ENCODE measurements at places on chromosomes 12 and 14. TPM values are rescaled to one million over a fixed set of nuclear protein-coding genes. Genes with fewer than 3 reads are reported as not detected.

The NGB gene
- not detected for total RNA-seq

- DNase-seq, result no peak
Measured at GRCh38 chr12:13973996-13974395, 7.4 kb downstream of the GRIN2B start.

DNA sequence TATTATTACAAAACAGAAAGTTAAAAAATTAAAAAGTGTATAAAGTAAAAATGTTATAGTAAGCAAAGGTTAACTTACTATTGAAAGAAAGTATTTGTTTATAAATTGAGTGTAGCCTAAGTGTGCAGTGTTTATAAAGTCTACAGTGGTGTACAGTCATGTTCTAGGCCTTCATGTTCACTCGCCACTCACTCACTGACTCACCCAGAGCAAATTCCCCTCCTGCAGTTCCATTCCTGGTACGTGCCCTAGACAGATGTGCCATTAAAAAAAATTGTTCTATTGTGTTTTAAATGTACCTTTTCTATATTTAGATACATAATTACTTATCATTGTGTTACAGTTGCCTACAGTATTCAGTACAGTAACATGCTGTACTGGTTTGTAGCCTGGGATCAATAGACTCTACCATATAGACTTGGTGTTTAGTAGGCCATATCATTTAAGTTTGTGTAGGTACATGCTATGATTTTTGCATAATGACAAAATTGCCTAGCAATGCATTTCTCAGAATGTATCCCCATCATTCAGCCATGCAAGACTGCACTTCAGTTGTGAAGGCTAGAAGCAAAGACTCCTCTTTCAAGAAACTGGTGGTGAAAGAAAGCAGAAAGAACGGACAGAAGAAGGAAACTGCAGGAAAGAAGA is 100.6 kb downstream of the DACT1 start:
- DNase-seq, result no peak

- DNase-seq, result no peak
Measured at GRCh38 chr12:91562476-91562875, 379.9 kb upstream of the DCN start.

GRCh38 chr14:103000291-103000921 is 56.9 kb downstream of the CDC42BPB start:
- DNase-seq, result no peak

- no peak for DNase-seq
Measured at GRCh38 chr12:100666588-100666987, 93.1 kb downstream of the GAS2L3 start.

- no peak for DNase-seq
Measured at GRCh38 chr14:58738876-58739275, 101.1 kb downstream of the DACT1 start.

DNA sequence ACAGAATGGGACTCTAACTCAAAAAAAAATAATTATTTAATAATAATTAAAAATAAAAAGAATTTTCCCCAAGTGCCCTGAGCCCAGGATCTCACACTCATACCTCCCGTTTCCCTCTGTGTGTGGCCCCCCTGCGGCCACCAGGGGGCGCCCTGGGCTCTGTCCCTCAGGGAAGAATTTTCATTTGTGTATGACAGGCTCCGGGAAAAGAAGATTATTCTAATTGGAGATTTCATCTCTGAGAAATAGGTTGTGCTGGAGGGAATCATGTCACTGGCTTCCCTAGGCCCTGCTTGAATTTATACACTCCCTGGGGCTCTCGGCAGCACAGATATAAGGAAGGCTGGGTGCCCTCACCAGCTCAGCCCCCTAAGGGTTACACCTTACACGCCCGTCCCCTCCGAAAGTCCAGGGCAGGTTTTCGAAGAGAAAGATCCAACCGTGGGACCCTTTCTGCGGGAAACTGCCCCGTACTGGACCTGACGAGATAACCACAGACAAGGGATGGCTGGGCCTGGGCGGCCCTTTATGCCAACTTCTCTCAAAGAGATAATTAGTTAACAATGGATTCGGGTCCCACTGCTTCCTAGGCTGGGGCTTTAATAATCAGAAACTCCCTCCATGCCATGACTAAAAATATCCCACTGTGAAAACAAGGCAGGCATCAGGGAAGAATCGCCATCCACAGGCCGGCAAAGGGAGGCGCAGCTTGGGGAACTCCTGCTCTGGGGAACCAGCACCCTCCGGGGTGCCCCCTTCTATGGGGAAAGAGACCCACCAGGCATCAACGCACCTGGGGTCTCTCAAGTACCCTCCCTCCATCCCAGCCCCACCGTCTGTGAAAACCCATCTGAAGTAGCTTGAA is 80.7 kb downstream of the KDM2B start:
- peak; percentile 68 for DNase-seq

- DNase-seq, result no peak
Measured at GRCh38 chr14:61911574-61911973, 149.4 kb downstream of the SNAPC1 start.

GRCh38 chr12:107125833-107126232 is 32.5 kb upstream of the CRY1 start:
- DNase-seq, result no peak

- no peak for DNase-seq
Measured at GRCh38 chr12:1464925-1465324, 129.5 kb downstream of the FBXL14 start.

GRCh38 chr14:46472261-46472660 is 179.3 kb downstream of the RPL10L start:
- no peak for DNase-seq

GRCh38 chr14:104118006-104118844 is 20.2 kb upstream of the KIF26A start:
- peak; percentile 51 for DNase-seq

DNA sequence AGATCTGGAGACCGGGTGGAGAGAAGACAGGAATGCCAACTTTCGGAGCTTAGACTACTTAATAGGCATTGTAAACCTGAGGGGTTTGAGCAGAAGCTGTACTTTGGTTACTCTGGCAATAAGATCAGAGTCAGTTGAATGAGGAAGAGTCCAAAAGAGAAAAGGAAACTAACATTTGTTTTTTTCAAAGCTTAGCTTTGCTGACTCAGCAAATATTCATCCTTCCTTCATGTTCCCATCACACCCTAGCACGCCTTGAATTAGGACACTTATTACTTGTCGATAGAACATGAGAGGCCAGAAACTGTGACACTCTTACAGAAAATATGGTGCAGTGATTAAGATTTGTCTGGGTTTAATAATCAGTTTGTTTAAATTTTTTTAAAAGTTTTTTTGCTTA is 266.9 kb upstream of the ATP2B1 start:
- no peak for DNase-seq

DNA sequence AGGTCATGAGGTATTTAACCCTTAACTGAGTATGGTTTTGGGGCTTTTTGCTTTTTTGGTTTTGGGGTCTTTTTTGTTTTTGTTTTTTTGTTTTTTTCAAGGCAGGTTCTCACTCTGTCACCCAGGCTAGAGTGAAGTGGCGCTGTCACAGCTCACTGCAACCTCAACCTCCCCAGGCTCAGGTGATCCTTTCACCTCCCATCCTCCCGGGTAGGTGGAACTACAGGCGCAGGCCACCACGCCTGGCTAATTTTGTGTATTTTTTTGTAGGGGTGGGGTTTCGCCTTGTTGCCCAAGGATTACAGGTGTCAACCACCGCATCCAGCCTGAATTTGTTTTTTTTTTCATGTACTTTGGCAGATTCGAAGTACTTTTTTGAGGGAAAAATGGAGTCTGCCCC is 19.9 kb downstream of the RAP1B start:
- no peak for DNase-seq

- DNase-seq, result no peak
Measured at GRCh38 chr12:23942841-23943240, 6.6 kb downstream of the SOX5 start.

GRCh38 chr12:109900752-109901580 is 892 bp downstream of the TCHP start:
- DNase-seq, result no peak

The STON2 gene
- total RNA-seq, result 24.6 TPM

The CISTR gene
- not detected for total RNA-seq

The OVCH1 gene
- 0.33 TPM for total RNA-seq

DNA sequence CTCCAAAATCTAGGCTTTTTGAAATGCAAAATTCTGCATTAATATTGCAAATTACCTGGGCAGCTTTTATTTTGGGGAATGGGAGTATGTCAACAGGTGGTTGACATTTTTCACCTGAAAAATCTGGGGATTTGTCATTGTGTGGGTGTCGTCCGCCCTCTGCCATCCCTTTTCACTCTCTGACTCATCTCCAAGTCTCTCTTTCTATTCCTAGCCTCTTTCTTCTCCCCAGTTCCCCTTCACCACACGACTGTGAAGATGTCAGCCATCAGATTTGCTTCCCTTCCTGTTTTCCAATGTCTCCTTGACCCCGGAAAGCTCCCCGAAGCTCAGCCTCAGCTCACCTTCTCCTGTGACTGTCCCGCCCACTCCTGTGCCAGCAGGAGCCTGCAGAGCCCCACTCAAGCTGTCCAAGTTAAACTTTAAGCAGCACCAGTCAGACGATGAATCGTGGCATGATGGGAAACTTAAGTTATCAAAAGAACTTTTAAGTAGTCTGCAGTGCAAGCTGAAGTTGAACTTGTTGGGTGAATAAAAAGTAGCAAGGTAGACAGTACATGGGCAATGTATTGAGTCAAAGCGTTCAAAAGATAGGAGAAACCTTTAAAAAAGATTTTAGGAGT is 590.2 kb downstream of the VRK1 start:
- no peak for DNase-seq

The RNF212B gene
- total RNA-seq, result not detected

DNA sequence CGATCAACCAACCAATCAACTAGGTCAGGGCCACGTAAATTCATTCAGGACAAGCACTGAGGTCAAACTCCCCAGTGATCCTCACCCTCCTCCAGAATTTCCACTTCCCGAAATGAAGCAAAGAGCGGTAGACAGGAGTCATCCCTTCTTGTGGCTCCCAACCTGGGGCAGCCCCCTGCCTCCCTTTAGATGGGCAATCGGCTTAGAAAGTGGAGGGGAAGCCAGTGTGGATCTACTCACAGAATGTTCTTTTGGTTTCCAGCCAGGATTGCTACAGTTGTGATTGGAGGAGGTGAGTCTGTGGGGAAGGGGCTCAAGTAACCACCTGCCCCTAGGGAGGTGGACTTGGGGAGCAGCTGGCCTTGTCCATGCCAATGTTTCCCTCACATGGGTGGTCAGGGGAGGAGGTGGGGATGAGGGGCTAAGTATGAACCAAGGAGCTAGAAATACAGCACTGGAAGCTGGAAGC is 4.1 kb downstream of the IFI27 start:
- DNase-seq, result no peak

GRCh38 chr12:10941916-10942607 is 3.0 kb upstream of the TAS2R14 start:
- no peak for DNase-seq

- DNase-seq, result no peak
Measured at GRCh38 chr14:77825895-77826519, 26.1 kb downstream of the ADCK1 start.

DNA sequence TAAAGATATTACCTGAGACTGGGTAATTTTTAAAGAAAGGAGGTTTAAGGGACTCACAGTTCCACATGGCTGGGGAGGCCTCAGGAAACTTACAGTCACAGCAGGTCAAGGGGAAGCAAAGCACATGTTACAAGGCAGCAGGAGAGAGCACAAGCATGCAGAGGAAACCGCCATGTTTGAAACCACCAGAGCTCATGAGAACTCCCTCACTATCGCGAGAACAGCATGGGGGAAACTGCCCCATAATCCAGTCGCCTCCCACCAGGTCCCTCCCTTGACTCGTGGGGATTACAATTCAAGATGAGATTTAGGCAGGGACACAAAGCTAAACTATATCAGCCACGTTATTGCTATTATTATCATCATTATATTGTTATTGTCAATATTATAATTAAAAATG is 138.7 kb downstream of the RIMBP2 start:
- DNase-seq, result no peak

The PZP gene
- total RNA-seq, result not detected

The KLRK1 gene
- total RNA-seq, result 7.0 TPM

DNA sequence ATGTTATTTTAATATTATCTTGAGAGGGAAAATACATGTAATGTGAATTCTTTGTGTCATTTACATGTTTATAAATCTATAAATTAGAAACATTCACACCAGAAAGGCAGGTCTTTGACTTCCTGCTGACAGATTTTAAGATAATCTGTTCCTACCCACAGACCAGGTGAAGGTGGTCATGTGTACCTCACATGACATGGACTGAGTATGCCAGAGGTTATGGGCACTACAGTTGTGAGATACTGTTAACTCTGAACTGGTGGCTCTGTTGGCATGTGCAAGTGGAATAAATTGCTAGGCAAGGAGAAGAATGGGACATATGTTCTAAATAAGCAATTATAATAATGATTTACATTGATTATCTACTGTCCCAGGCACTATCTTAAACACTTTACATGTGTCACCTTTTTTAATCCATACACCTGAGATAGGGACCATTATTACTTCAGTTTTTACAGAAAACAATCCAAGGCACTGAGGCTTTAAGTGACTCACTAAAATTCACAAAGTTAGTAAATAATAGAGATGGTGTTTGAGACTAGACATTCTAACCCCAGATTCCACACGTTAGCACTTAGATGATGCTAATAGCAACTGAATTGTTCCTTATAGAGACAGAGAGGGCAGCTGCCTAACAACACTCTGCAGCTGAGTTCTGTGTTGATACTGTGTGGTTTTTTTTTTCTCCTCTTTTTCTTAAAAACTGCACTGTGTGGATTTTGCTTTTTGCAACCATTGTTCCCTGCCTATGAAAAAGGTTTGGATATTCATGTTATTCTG is 23.8 kb downstream of the SLC16A7 start:
- no peak for DNase-seq

DNA sequence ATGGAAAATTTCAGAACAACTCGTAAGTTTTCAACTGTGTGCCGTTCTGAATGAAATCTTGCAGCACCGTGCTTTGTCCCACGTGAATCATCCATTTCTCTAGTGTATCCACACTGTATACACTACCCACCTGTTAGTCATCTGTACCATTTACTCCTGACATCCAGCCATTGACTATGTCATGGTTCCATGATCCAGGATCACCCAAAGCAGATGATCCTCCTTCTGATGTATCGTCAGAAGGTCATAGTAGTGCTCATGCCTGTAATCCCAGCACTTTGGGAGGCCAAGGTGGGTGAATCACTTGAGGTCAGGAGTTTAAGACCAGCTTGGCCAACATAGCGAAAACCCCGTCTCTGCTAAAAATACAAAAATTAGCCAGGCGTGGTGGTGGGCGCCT is 122.9 kb downstream of the PPHLN1 start:
- DNase-seq, result no peak

GRCh38 chr14:55120571-55121495 is 8.2 kb upstream of the LGALS3 start:
- DNase-seq, result no peak

DNA sequence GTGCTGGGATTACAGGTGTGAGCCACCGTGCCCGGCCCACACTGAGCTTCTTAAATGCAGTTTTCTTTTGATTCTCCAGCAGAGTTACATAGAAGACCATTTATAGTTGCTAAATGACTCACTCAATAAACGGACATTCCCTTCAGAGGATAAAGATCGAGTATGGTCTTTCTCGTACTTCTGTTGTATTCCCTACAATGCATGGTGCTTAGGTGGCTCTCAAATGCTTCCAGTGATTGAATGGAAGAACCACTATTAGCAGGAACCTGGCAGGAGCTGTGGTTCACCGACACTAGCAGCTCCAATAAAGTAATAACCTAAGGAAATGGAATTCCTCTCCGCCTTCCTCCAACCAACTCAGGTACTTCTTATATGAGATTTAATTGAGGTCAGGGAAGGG is 3.9 kb upstream of the GPRC5A start:
- no peak for DNase-seq

The FGF23 gene
- not detected for total RNA-seq

All from breast epithelium (tissue), 4 donors.